RCC 7860 (cell line): ENCODE measurements at places on chromosomes 7 and 10.

GRCh38 chr7:50182759-50183158 is 89.7 kb upstream of the ZPBP start:
- DNase-seq = no peak

- DNase-seq = no peak
Measured at GRCh38 chr7:38317515-38317914, 44.1 kb upstream of the TARP start.

GRCh38 chr10:97134110-97134509 is 51.6 kb downstream of the SLIT1 start:
- no peak for DNase-seq

GRCh38 chr10:58830697-58831096 is 318.0 kb downstream of the BICC1 start:
- no peak for DNase-seq

- no peak for DNase-seq
Measured at GRCh38 chr10:110510086-110510485, 12.4 kb downstream of the DUSP5 start.

- no peak for DNase-seq
Measured at GRCh38 chr10:116691635-116692034, 50.7 kb downstream of the HSPA12A start.

DNA sequence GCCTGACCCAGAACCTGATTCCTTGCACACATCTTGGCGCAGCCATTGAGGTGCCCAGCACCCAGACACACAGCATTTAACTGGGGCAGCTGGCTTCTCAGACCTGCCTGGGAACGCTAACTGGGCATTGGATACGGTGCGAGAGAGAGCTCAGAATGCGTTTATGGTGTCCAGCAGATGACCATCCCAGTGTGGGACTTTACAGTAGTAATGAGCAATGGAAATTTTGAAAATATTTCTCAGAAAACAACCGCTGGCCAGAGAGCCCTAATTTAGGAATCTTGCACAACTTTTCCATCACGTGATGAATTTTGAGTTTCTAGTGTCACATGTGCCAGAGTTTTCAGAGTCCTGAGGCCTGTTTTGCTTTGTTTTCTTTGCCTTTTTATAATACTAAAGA is 78.2 kb upstream of the SEC61G start:
- DNase-seq = no peak

GRCh38 chr7:87702326-87702725 is 74.1 kb downstream of the RUNDC3B start:
- peak; percentile 47 for DNase-seq

DNA sequence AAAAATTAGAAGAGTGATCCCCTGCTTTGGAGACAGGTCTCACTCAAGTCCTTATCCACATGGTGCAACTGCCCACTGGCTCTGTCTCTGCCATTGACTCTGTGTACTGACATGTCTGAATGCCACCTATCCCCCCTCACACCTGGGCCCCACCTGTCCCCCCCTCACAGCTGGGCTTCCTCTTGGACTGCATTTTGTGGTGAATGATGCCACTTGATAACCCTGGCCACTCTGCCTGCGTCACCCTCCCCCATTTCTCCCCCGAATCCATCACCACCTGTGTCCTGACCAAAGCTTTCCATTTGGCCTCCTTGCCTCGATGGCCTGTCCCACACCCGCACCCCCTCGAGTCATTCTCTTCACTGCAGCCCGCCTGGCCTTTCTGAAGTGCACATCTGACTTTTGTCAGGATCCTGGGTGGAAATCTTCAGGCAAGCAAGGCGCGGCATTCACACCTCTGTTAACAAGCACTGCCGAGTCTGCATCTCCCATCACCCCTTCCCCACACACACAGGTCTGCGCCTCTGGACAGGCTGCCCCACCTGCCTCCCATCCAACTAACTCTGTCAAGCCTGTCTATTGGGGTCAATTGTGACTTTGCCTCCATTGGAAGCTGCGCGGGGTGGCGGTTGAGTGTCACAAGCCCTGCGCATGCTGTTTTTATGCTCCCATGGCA is 175.3 kb upstream of the KLF14 start:
- DNase-seq = no peak

DNA sequence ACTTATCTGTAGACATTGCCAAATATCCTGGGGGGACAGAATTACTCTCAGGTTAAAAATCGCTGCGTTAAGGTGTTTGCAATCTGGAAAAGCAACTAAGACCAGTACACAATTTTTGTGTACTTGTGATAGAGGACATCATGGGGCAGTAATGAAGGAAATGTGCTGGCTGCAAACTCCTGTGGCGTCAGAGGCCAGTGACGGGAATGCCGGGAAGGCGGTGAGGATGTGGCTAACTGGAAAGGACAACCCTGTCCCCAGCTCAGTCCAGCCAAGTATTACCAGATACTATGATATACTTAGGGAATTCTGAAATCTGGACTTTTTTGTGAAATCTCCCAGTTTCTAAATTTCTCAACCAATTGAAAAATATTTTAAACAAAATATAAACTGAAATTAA is 103.1 kb upstream of the NANOS1 start:
- DNase-seq = no peak

- DNase-seq = no peak
Measured at GRCh38 chr7:25481891-25482290, 253.6 kb upstream of the NPVF start.

GRCh38 chr7:139118234-139118804 is 8.8 kb upstream of the ZC3HAV1 start:
- peak; percentile 56 for DNase-seq
